Muscle of leg (tissue), 16 donors: ENCODE measurements at places on chromosomes 11 and 22. TPM values are rescaled to one million over a fixed set of nuclear protein-coding genes. Genes with fewer than 3 reads are reported as not detected.

Gene XKR3
- polyA plus RNA-seq: 0.12 TPM

Gene AIFM3
- 0.66 TPM for polyA plus RNA-seq

Gene UPB1
- polyA plus RNA-seq: 0.45 TPM

Gene JHY
- polyA plus RNA-seq: 1.8 TPM

DNA sequence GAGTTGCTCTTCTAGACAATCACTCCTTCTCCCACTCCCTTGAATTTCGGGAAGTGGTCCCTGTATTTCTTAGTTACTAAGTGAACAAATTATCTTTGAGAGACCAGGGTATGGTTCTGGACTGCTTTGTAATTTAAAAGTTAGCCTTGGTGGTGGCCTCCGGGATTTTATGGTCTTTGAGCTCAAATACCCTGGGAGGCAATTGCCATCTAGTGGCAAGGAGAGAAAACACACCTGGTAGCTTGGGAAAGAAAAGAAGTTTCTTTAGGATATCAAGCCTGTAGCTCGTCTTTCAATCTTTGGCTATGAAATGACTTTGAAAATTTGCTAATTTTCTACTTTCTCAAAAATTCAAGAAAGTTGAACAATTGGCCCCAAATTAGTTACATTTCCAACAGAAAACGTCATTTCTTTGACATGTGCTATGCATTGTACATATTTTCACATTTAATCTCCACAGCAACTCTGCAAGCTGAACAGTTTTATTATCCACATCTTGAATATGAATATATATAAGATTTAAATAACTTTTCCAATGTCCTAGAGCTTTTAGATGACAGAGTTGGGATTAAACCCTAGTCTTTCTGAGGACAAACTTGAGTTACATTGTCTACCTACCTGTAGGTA is 39.1 kb downstream of the MMP27 start:
- DNase-seq: no peak

DNA sequence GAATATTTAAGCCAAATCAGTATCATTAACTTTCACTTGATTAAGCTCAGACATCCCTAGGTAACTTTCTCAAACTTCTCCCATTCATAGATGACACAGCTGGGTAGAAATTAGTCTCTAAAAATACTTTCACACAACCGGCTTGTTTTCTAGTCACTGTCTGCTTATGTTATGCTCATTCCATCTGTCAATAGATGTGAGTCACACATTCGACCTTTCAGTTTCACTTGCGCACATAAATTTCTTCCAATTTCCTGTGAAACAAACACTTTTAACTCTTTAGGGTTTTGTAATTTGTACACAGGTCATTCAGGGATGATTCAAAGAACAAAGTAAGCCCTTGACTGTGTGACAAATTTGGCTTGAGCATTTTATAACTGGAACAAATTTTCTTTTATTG is 723.0 kb downstream of the KCNA4 start:
- no peak for DNase-seq

DNA sequence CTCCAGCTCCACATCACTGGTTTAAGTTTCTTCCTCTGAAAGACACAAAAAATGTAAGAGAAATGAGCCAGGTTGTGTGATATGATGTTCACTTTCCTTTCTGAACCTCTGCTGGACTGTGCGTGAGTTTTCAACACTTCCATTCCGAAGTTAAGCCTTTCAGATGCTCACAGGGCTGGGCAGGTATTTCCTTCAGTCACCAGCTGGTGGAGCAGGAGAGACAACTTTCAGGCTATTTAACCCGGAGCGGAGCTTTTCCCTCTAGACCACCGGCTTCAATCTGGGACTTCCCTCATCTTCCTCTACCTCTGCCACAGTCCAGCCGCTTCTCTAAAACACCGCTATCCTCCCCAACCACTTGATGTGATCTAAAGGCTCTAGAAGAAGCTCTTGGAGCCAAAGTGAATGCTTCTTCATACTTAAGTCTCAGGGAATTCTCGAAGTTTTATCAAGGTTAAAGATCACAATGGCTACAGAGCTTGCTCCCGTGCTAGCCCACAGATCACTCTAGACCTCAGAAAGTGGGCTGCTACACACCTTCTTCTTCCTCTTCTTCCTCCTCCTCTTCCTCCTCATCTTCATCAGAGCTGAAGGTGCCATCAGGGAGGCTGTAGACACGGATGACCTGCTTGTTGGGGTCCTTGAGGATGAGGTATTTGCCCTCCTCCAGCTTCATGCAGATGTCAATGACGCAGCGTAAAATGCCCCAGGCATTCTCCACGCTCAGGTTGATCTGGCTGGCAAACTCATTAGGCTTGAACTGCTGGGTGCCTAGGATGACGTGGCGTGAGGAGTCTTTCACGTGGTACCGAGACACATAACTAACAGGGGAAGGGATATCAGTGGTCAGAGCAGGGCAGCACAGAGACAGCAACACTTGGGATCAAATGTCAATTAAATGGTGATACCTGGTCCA is 4.4 kb upstream of the FOXRED2 start:
- DNase-seq: peak; percentile 63

GRCh38 chr22:48957987-48958321 is 869.7 kb downstream of the BRD1 start:
- DNase-seq: no peak

GRCh38 chr22:36587289-36588154 is 58.6 kb upstream of the EIF3D start:
- DNase-seq: peak; percentile 45
